ENCODE measurements at places on chromosomes 2 and 18.

DNA sequence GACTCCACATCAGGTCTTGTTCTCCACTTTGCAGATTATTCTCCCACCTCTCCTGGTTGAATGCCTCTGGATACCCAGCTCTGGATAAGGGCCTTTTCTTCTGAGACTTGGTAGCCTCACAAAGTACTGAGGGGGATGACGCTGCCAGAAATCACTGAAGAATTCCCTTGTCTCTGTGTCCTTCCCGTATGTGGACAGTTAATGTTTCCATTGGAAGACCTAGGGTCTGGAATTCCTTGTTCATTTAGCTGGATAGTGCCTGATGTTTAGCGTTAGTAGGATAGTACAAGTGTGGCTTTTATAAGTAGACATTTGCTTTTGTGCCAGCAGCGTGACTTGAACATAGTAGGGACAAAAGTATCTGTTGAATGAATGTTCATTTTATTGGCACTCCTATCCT is 76.9 kb downstream of the CLHC1 start:
- DNase-seq, result no peak

- DNase-seq, result peak; percentile 16
Observed at GRCh38 chr2:239164335-239164871, 236.4 kb downstream of the HDAC4 start.

DNA sequence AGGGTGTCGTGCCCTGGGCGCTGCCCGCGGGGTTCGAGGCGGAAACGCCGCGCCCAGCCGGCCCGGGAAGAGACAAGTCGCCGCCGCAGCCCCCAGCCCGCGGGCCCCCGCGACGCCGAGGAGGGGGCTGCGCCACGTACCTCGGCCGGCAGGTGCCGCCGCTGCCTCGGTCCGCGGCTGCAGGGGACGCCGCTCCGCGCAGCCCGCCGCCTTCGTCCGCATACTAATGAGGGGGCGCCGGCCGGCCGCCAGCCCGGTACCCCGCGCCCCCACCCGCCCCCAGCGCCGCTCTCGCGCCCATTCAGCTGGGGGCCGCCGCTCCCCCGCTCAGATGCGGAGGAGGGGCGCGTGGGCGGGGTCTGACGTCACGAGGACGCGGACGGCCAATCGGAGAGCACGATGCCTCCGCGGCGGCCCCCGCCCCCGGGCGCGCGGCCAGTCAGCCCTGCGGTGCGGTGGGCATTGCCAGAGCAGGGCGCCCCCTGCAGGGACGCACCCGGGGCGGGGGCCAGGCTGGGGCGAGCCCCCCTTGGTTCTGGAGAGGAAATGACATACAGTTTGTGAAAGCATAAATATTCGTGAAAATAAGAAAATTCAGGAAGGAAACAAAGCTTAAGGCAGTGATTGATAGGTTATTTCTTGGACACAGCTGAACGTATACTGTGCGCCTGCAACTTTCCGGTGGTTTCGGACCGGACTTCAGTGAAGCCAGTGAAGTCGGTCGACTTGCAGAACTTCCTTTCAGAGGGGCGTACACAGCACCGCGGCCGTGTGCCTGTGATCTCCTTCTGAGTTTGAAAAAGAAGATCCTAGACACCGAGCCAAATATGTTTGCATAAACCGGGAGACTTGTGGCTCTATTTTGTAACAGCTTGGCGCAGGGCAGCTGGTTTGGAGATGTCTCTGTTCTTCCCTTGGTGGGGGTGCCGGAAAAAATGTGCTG is at the start of gene ST3GAL5:
Gene ST3GAL5, minus strand, starts transcription at position 307 of the 943 bp plus-strand sequence. Its CDS starts 85 bp downstream, at position 222.
- peak; percentile 93 for DNase-seq

GRCh38 chr18:63299837-63300745 is 19.5 kb downstream of the BCL2 start:
- DNase-seq, result no peak

DNA sequence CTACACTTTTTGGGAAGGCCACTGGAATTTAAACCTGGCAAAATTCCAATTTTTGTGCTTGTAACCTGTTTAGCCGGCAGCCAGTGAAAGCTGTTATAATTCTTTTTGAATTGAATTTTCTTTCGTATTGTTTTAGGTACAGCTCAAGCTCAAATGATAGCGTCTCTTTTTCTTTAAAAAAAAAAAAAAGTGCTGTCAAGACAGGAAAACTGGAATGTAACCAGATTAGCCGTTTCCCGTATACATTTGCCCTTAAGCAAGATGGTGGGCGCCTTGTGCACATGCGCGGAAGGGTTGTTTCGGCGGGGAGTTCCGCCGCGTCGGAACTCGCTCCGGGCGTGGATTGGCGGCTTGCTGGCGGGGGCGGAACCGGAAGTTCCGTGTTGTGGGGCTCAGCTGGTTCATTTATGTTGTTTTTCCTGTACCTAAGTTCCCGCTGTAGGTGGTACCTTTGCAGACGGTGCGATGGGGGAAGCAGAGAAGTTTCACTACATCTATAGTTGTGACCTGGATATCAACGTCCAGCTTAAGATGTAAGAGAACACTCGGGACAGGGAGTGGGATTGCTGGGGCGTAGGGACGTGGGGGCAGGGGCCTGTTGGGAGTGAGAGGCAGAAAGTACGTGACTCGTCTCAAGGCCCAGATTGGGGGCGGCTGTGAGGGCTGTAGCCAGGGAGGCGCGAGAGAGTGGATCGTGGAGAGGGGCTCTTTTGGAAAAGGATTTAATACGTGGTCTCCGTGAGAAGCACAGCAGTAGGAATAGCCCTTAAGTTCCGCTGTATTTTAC is at the start of gene PIK3C3:
Gene PIK3C3, plus strand, starts transcription at position 408 of the 787 bp plus-strand sequence. Its CDS starts 58 bp downstream, at position 466.
- DNase-seq, result peak; percentile 98

Measured in femur (tissue), 1 donor.